RPMI7951 (cell line): ENCODE measurements at places on chromosomes 1 and 21. TPM values are rescaled to one million over a fixed set of nuclear protein-coding genes. Genes with fewer than 3 reads are reported as not detected.

S100A9 gene
- total RNA-seq = 1.1 and 2.4 TPM in 2 replicates

NUDT17 gene
- 4.3 and 5.7 TPM in 2 replicates for total RNA-seq

S100A11 gene
- 1,017 and 1,277 TPM in 2 replicates for total RNA-seq

MPL gene
- total RNA-seq = not detected in 2 replicates

MCOLN2 gene
- total RNA-seq = 2.3 and 2.5 TPM in 2 replicates

TINAGL1 gene
- 7.0 and 14.9 TPM in 2 replicates for total RNA-seq

TMPRSS15 gene
- 2.0 and 3.6 TPM in 2 replicates for total RNA-seq

MAN1C1 gene
- 1.6 and 2.8 TPM in 2 replicates for total RNA-seq

CNKSR1 gene
- under 0.01 and 0.12 TPM in 2 replicates for total RNA-seq

PEX19 gene
- 29.2 and 35.6 TPM in 2 replicates for total RNA-seq

SH2D1B gene
- 0.10 and 0.12 TPM in 2 replicates for total RNA-seq

RPS6KA1 gene
- total RNA-seq = 33.6 and 51.8 TPM in 2 replicates

RPE65 gene
- not detected in 2 replicates for total RNA-seq

NTMT2 gene
- total RNA-seq = not detected in 2 replicates

SLC6A9 gene
- total RNA-seq = 8.2 and 8.9 TPM in 2 replicates

OR2L5 gene
- total RNA-seq = not detected in 2 replicates

CTSE gene
- 0.60 TPM in 1 of 2 replicates, not detected in the other for total RNA-seq
